DMS79 treated with DMSO at 0.1 percent for 48 hours (cell line): ENCODE measurements at places on chromosomes 4 and X.

DNA sequence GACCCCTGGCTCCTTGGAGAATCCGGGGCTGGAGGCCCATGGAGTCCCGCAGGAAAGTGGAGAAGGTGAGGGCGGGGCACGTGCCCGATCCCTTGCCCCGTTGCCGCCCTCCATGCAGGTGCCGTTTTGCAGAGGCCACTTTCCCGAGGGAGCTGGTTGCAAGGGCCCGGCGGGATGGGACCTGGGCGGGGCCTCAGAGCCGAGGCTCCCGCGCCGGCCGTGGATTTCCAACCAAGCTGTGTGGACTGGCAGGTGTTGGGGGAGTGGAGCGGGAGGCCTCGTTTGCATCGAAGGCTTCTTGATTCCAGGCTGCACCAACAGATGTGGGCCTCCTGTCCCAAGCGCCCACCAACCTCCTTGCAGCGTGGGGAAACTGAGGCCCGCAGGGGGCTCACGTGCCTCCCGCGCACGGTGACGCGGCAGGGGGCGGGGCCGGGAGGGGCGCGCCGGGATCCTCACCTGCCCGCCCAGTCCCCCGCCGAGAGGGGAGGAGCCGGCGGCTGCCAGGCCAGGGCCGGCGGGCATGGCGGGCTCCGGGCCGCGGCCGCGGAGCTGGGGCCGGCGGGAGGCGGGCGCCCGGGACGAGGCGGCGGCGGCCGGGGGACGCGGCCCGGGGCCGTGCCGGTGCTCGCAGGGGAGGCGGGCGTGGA, 24.9 kb downstream of the SH3BP2 start:
- no peak for DNase-seq

- no peak for DNase-seq
Measured at GRCh38 chr4:175373031-175373430, 439.0 kb downstream of the GPM6A start.

GRCh38 chr4:165505958-165506837, 127.4 kb downstream of the CPE start:
- no peak for DNase-seq

DNA sequence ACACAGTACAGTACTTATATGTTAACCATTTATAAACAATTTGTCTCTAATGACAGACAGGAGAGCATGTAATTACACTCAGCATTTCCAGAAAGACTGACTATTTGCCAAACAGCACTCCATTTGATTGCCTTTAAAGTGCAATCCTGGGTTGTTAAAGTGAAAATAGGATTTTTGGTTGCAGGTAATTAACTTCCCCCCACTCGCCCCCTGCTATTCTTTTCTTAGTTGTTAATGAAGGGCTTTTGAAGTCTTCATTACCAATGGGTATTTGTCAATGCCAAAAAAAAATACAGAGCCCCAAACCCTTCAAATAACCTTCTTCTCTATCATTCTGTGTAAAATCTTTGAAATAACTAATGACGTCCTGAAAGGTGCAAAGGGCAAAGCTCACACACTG, 825.6 kb downstream of the STPG2 start:
- peak; percentile 49 for DNase-seq

- no peak for DNase-seq
Measured at GRCh38 chr4:52621567-52621966, 37.5 kb downstream of the USP46 start.

DNA sequence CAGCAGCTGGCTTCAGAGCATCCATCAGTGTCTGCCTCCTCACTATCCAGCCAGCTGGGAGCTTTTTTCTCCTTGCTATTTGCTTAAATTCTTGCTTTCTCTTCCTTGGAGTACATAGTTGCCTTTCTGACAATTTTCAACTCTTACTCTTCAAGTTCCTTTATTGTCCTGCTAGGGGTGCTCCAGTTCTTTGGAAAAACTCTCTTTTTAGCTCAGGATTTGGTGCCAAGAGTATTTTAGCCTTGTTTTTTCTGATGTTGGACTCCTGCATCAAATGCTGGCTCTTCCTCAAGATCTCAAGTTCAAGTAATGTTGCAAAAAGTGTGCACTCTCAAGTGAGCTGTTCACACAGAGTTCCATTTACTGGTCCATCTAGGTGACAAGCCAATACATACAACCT, 126.4 kb downstream of the KDR start:
- DNase-seq = no peak

DNA sequence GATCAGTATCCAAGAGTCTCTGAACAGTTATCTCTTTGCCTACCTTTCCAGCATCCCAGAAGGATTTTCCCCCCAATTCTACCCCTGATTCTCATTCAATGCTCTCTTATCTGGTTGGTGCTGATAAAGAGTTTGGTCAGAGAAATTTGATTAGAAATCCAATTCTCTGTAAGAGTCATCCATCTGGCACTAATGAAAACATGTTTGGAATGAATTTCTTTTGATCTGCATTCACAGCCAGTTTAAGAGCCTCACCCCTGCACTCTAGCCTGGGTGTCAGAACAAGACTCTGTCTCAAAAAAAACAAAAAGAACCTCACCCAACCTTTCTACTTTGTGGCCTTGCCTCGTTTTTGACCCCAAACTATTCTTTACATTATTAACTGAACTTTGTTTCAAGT, 122.1 kb downstream of the MANBA start:
- no peak for DNase-seq

DNA sequence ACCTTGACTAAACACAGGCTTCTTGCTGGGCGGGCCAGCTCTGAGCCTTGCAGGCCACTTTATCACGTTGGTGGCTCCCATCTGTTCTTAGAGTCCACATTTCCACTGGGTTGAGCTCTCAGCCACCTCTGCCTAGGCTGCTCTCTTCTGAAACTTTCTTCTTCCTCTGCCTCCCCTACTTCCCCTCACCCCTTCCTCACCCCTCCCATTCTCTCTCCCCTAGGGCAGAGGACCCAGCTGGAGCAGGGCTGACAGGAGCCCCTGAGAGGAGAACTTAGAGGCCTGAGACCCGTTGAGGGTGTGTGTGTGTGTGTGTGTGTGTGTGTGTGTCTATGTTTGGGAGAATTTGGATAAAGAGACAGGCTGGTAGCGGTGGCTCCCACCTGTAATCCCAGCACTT, 19.9 kb upstream of the TMSB4X start:
- no peak for DNase-seq
